ENCODE measurements at places on chromosomes 6 and 20. TPM values are rescaled to one million over a fixed set of nuclear protein-coding genes. Genes with fewer than 3 reads are reported as not detected.

GRCh38 chr6:55040102-55040848 lies 134.0 kb upstream of the HCRTR2 start:
- DNase-seq: no peak
- H3K36me3 ChIP-seq: no peaks in the 10 kb centered on the region
- no peak overlapping the region for H3K4me3 ChIP-seq
- no peak overlapping the region for H3K27ac ChIP-seq

GRCh38 chr20:60953321-60953720 lies 298.7 kb upstream of the CDH4 start:
- no peaks in the 10 kb centered on the region for H3K27me3 ChIP-seq
- H3K4me1 ChIP-seq: no peaks in the 10 kb centered on the region
- H3K4me3 ChIP-seq: no peak overlapping the region
- no peak overlapping the region for H3K27ac ChIP-seq
- DNase-seq: no peak

GRCh38 chr6:11040134-11040533 lies 4.0 kb downstream of the ELOVL2 start:
- DNase-seq: no peak
- peaks cover 28% of the 10 kb centered on the region for H3K27me3 ChIP-seq
- H3K27ac ChIP-seq: no peak overlapping the region
- no peak overlapping the region for H3K4me3 ChIP-seq
- no peaks in the 10 kb centered on the region for H3K36me3 ChIP-seq

KAT14 gene
- 20.3 TPM for polyA plus RNA-seq

KCNK16 gene
- polyA plus RNA-seq: 8.1 TPM
